ENCODE measurements at places on chromosomes 6 and 20. TPM values are rescaled to one million over a fixed set of nuclear protein-coding genes. Genes with fewer than 3 reads are reported as not detected.

Gene SNRPB
- 1,046 TPM for total RNA-seq

Gene ERMARD
- total RNA-seq: 6.3 TPM

Gene PLCB1
- 0.54 TPM for total RNA-seq

Gene SYS1
- 35.6 TPM for total RNA-seq

Gene TBXT
- total RNA-seq: not detected

Gene SEC23B
- 60.8 TPM for total RNA-seq

Gene POM121L2
- total RNA-seq: not detected

Gene ADGB
- total RNA-seq: not detected

Gene TEAD3
- total RNA-seq: 5.7 TPM

Gene OPRL1
- 0.48 TPM for total RNA-seq

Gene SLC17A2
- total RNA-seq: not detected

Gene DDRGK1
- total RNA-seq: 87.1 TPM

Gene VIP
- total RNA-seq: not detected

Gene TCEA2
- total RNA-seq: 45.1 TPM

Gene NKX2-4
- not detected for total RNA-seq

Gene FAM209B
- 0.42 TPM for total RNA-seq

Gene BACH2
- total RNA-seq: 0.30 TPM

Gene SH3BGRL2
- 0.25 TPM for total RNA-seq

Gene RWDD2A
- total RNA-seq: 1.8 TPM

Gene IL17A
- not detected for total RNA-seq

Gene PRSS16
- 2.5 TPM for total RNA-seq

Gene BTN2A1
- total RNA-seq: 18.1 TPM

Gene ZNF512B
- 12.2 TPM for total RNA-seq

Gene ZBP1
- total RNA-seq: 0.06 TPM

Gene EDN3
- 0.10 TPM for total RNA-seq

Gene RBM24
- total RNA-seq: 13.1 TPM

Gene MAP1LC3A
- total RNA-seq: 25.9 TPM

Gene C6orf15
- not detected for total RNA-seq

Gene PLCG1
- total RNA-seq: 34.5 TPM

Gene OR12D3
- total RNA-seq: not detected

Gene PRR18
- total RNA-seq: 0.07 TPM

Gene TMEM14C
- total RNA-seq: 150 TPM

Gene RAET1L
- 0.58 TPM for total RNA-seq

Gene CTCFL
- not detected for total RNA-seq

Gene ANKEF1
- 8.7 TPM for total RNA-seq

Gene CCN6
- not detected for total RNA-seq

Gene OR2J2
- total RNA-seq: not detected

Gene PSORS1C1
- 5.7 TPM for total RNA-seq

Gene ENPP4
- 0.32 TPM for total RNA-seq

Gene FKBP1C
- total RNA-seq: 2.0 TPM

Gene IMPG1
- total RNA-seq: not detected

Gene MYBL2
- total RNA-seq: 76.8 TPM

Gene TRAPPC3L
- total RNA-seq: not detected

Gene VGLL2
- not detected for total RNA-seq

Gene SIRPD
- not detected for total RNA-seq

Gene TUBB2A
- total RNA-seq: 76.4 TPM

Gene IRF4
- total RNA-seq: 0.32 TPM

Gene MEP1A
- not detected for total RNA-seq

Data from A549 treated with DMSO at 1 μM for 4 hours (cell line).